ENCODE measurements at places on chromosomes 4 and X. TPM values are rescaled to one million over a fixed set of nuclear protein-coding genes. Genes with fewer than 3 reads are reported as not detected.

ATP10D gene
- 0.43 TPM for total RNA-seq

RAI2 gene
- total RNA-seq: not detected

TLR10 gene
- not detected for total RNA-seq

PHKA1 gene
- 10.0 TPM for total RNA-seq

UGT2A1 gene
- total RNA-seq: not detected

CEP135 gene
- total RNA-seq: 5.7 TPM

TMEM164 gene
- total RNA-seq: 5.9 TPM

ARR3 gene
- not detected for total RNA-seq

TEX13D gene
- not detected for total RNA-seq

FRMPD4 gene
- not detected for total RNA-seq

FAM53A gene
- total RNA-seq: 24.1 TPM

CT45A3 gene
- 1.7 TPM for total RNA-seq

ARHGEF38 gene
- total RNA-seq: not detected

RBM46 gene
- total RNA-seq: not detected

GASK1B gene
- 42.5 TPM for total RNA-seq

CT47A1 gene
- total RNA-seq: not detected

KIF4A gene
- total RNA-seq: 33.4 TPM

BMP3 gene
- not detected for total RNA-seq

ARAP2 gene
- not detected for total RNA-seq
